ENCODE measurements at places on chromosomes 3 and 15.

- no peak for DNase-seq
Observed at GRCh38 chr3:141050576-141051442, at the start of gene SPSB4. SPSB4 (plus strand) TSS chr3:141051347; CDS start chr3:141066105, 14,758 bp downstream.

DNA sequence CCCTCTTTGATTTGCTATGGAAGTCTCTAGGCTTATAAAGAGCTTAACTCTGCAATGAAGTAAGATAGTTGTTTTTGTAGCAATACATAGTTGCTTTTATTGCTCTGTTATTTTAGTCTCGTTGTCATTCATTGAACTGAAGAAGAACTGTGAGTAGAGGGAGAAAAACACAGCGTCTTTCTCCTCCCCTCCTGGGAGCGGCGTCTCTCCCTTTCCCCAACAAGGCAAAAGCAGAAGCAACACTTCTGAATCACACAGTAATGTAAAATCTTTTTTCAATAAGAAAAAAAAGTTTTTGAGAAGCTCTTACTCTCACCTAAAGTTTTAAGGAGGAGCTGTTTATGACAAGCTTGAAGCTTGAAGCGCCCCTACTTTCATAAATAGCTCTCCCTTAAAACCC is 119.3 kb upstream of the SLC7A14 start:
- no peak for DNase-seq

- no peak for DNase-seq
Observed at GRCh38 chr15:72792431-72792830, 8.9 kb upstream of the ADPGK start.

DNA sequence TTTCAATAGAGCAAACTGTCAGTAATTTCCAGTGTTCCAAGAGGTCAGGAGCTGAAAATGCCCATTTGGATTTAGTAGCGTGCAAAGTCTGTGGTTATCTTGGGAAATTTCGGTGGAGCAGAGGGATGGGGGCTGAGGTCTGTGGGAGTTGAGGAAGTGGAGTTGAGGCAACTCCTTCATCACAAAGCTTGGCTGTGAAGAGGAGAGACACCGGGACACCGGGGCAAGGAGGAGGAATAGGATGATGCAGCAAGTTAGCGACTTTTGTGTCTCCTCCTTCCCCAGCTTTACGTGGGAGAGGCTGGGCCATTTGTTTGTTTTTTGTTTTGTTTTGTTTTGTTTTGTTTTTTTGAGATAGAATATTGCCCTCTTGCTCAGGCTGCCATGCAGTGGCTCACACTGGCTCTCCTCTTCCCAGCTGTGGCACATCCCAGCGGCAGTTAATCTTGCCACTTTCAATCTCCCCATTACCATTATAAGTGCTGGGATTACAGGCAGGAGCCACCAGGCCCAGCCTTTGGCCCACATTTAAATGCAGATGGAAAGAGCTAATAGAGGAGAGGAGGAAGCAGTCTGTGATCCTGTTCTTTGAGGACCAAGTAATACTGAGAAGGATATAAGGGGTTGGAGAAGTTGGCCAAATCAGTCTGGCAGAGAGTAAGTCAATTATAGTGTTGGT is 47.1 kb downstream of the CRTC3 start:
- no peak for DNase-seq

DNA sequence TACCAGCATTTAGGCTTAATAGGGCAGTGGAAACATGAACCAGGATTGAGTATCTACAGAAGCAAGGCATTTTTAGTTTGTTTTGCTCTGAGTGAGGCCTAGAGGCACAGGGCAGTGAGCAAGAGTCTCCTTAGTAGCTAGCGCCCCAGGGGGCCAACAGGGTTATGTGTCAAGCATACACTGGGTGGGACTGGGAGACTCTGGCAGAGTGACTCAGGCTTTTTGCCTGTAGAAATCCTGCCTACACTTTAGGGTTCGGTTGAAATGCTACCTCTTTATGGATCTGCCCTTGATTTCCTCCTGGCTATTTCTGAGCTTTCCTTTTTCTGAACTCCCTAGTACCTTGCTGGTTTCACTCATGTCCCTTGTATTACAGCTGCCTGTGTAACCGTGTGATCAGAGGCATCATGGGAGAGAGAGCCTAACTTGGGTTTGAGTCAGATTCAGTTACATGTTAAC is 72.2 kb downstream of the TOP2B start:
- DNase-seq: no peak
